NCI-H1436 (cell line): ENCODE measurements at places on chromosomes 2 and 18.

DNA sequence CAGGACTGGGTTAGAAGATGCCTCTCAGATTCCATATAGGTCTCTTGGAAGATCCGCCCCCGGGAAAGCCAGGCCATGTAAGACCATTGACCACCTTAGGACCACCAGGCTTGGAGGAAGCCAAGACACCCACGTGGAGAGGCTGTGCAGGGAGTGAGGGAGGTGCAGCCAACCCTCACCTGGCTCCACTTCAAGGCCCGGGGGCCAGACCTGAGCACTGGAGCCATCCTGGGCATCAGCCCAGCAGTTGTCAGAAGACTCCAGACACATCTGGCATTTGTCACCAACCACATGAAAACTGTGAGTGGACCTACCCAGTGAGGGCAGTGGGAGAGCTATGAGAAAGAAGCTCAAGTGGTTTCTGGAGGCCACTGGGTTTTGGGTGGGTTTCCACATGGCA lies 214.4 kb downstream of the MYT1L start:
- DNase-seq = no peak

GRCh38 chr2:231687961-231688360 lies 20.4 kb upstream of the PTMA start:
- no peak for DNase-seq

DNA sequence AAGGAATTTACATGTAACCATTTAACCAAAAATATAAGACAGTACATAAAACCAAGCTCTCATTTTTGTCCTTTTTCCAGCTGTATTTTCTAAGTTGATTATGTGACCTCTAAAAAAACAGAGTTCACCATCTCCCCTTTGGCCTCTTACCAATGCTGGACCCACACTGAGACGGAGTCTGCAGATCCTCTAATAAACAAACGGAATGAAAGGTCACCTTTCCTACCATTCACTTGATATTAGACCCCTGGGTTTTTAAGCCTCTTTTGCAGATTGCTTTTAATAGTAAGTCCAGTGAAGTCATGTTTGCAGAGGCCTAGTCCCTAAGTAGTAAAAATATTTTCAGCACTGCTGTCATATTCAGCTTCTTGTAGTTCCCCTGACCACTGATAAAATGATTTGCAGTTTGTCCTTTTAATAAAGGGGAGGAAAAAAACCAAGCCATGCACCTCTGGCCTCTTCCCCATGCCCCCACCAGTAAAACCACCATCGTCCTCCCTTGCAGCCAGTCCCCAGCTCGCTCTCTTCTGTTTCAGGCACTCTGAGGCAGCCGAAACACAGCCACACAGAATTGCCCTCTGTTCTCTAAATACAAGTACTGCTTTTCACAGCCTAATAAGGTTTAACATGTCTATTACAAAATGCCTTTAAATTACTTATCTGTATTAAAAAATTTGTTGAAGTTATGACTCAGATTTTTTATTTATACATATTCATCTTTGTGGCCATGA lies 427.5 kb downstream of the PARD3B start:
- no peak for DNase-seq

DNA sequence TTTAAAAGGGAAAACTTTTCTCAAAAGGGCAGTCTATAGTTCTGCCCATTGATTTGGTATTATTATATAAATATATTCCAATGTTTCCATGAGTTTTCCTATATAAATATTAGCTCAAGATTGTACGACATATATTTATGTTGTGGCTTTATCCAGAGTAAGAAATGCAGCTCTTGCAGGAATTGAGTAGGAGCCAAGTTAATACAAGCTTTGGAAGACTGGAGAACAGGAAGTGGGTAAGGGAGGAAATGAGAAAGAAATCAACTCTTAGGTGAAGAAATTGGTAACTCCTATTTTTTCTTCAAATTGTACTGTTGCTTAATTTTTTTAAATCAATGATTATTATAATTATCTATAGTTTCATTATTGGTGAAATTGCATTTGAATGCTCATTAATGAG lies 105.4 kb upstream of the FAM117B start:
- no peak for DNase-seq

GRCh38 chr2:68365087-68365486 lies at the start of gene PLEK:
Gene PLEK (plus strand): TSS chr2:68365282. CDS start chr2:68365352, 70 bp downstream.
- no peak for DNase-seq
